ENCODE measurements at places on chromosomes 12 and 14. TPM values are rescaled to one million over a fixed set of nuclear protein-coding genes. Genes with fewer than 3 reads are reported as not detected.

DNA sequence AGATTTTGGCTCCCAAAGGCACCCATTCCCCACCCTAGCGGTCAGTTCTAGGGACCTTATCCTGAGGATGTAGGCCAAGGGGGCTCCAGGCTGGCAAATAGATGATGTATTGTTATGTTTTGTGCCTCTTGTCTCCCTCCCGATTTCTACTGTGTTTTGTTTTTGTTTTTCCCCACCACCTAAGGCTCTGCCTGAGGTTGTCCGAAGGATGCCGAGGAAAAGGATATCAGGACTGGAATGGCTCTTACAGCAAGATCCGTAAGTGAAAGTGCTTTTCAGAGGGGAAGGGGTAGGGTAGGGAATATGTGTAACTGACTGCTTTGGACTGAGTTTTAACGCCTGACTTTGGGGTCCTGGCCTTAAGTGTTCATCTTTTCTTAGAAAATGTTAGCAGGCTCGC lies 6.6 kb downstream of the FOXG1 start:
- DNase-seq, result no peak

DNA sequence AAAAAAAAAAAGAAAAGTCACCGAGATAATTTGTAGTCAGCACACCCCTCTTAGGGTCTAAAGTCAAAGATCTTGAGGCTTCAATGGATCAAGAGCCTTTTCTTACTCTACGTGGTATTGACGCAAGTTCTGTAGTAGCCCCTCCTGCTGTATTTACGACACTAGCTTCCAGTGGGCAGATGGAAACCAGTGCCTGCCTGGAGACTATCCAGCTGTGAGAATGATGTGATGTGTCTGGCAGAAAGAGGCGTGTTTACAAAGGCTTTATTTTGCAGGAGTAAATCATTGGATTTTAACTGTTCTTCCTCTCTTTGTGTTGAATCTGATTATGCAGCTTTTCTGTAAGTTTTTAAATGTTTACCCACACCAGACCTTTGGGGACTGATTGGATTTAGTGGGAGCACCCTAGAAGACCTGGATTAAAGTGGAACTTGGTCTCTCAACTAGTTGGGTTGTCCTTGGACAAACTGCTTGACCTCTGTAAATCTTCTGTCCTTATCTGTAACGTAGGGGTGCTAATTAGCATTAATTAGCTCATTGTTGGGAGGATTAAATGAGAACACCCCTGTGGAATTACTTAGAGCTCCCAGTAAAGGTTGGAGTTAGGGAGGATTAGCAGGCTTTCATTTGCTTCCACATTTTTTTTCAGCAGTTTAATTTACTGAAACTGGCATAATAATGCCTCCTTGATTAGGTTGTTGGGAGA lies 72.4 kb downstream of the RASSF3 start:
- DNase-seq, result no peak

DNA sequence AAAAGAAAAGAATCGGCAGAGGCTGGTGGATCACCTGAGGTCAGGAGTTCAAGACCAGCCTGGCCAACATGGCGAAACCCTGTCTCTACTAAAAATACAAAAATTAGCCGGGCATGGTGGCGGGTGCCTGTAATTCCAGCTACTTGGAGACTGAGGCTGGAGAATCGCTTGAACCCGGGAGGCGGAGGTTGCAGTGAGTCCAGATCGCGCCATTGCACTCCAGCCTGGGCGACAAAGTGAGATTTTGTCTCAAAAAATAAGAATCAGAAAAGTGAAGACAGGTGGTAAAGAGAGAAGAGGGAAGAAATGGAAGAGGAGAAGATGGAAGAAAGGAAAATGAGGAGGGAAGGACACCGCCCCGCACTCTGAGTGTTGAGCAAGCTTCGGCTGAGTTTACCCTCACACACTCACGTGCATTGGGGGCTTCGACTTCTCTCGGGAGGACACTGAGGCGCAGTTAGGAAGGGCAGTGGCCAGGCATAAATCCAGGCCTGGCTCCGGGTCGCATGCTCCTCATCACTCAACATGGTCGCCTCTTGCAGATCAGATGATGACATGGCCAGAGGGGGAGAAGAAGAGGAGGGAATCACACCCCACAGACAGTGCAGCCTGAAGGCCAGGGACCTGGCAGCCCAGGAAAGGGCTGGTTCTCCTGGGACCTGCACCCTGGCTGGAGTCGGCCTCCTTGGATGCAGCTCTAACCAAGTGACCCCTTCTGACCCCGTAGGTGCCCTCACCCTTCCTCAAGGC lies 61.1 kb downstream of the PRMT8 start:
- no peak for DNase-seq

- DNase-seq, result no peak
Measured at GRCh38 chr14:89294872-89295271, 122.2 kb downstream of the FOXN3 start.

DNA sequence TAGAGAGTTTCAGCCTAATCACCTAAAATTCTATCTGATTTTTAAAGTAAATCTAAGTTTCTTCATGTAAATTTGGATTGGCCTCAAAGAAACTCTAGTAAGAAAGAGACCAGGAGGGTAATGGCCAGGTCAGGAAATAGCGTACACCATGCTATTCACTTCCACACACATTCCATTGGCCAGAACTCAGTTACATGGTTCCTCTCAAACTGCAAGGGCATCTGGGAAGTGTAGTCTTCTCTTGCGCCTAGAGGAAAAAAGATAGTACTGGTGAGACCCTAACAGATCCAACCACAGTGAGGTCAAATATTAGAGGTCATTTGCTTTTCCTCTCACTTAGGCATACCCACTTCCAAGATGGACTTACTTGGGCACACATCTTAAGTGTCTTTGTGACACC lies 39.1 kb downstream of the MBIP start:
- DNase-seq, result no peak

GRCh38 chr12:124910561-124911478 lies 3.6 kb downstream of the UBC start:
- DNase-seq, result no peak

DNA sequence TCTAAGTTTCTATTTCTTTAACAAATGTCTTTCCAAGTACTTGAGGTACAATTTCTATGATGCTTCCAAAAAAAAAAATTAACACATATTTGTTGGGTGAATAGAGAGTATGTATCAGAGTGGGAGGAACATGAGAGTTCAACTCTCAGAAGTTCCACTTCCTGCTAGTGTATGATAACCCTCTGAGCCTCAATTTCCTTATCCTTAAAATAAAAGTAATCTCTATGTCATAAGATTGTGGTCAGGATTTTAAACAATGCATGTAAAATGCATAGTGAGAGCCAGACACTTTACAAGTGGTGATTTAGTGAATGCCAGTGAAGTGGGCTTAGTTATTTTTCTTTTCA lies 270.3 kb upstream of the AMIGO2 start:
- no peak for DNase-seq

GRCh38 chr12:113500782-113501311 lies 29.2 kb upstream of the LHX5 start:
- DNase-seq, result no peak

DNA sequence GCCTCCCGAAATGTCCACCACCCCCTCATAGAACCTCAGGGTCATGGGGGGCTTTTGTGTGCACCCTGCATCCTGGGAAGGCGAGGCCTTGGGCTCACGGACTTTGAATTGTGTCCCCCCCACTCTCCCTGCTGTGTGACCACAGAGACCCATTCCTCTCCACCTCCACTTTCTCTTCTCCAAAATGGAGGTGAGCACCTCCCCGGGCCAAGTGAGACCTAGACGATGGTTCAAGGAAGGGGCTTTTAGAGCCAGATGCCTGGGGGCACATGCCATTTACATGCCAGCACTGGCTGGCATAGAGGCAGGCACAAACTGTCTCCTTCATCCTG lies 33.5 kb downstream of the CYP46A1 start:
- no peak for DNase-seq

DNA sequence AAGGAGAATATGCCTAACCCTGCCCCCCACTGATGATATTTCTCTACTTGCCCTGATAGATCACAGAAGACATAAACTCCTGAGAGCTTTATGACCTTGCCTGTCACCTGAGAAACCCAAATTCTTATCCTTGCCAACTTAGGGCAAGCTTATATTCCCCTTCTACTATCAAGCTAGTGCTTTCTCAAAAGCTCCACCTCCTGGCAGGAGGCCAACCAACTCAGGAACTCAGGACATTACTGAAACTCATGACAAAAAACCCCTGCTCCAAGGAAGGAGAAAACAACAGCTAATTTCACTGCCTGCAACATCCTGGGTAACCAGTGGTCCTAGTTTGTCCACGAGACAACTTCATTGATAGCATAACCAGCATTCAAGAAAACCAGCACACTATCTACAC lies 60.9 kb upstream of the FSCB start:
- no peak for DNase-seq

- no peak for DNase-seq
Measured at GRCh38 chr12:14937689-14938088, 648 bp downstream of the ERP27 start.

DNA sequence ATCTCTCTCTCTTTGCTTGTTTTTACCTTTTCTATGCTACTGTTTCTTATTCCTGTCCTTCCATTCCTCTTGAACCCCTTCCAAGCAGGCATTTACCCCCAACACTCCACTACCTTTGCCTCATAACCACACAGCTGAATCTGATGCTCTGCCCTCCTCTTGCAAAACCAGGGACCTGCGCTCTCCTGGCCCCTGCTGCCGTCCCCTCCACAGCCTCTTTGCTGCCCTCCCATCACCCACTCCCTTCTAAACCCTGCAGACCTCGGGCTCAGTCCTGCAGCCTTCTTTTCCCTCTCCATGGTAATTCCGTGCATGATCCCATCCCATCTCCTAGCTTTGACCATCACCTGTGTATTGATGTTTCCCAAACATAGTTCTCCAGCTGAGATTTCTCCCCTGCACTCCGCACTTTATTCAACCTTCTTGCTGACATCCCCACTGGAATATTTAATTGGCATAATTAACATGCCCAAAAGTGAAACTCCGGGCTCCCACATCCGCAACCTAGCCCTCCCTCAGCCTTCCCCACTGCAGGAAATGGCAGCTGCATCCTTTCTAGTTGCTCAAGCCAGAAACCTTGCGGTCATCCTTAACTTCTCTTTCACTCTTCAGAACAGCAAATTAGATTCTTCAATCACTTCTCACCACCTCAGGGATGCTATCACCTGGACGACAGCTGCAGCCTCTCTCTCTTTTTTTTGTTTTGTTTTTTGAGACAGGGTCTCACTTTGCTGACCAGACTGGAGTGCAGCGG lies 16.0 kb downstream of the FIGNL2 start:
- DNase-seq, result no peak

- no peak for DNase-seq
Measured at GRCh38 chr12:115857160-115857920, 420.2 kb downstream of the MED13L start.

DNA sequence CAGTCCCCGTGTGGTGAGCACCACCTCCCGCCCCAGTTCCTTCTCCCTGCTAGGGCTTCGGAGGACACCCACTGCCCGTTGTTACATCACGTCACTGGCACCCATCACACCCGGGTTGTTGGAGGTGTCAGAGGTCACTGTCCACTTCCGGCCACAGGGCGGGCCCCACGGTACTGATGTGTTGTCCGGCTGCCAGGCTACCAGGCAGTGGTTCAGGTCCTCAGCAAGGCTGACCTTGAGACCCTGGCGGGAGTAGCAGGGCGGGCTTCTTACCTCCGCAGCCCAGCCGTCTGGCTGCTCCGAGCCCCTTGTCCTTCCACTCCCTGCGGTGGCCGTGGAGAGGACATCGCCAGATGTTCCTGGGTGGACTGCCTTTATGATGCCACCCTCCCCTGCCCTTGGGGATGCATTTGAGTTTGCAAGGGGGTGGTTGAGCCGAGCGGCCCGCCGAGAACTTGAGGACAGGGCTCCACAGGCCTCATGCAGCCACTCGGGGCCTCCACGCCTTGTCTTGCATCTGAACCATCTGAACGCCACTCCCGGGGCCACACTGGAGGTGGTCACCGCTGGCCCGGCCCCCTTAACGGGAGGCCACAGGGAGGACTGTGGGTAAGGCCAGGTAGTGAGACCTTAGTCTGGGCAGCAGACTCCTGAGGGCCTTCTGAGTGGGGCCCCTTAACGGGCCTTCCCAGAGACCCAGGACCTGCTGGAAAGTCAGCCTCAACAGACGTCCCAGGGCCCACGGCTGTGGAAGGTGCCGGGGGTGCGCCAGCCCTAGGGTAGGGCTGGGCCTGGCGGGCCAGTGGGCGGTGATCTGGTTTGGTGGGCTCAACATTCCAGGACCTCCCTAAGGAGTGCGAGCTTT lies 27.1 kb upstream of the PLD4 start:
- DNase-seq, result no peak

DNA sequence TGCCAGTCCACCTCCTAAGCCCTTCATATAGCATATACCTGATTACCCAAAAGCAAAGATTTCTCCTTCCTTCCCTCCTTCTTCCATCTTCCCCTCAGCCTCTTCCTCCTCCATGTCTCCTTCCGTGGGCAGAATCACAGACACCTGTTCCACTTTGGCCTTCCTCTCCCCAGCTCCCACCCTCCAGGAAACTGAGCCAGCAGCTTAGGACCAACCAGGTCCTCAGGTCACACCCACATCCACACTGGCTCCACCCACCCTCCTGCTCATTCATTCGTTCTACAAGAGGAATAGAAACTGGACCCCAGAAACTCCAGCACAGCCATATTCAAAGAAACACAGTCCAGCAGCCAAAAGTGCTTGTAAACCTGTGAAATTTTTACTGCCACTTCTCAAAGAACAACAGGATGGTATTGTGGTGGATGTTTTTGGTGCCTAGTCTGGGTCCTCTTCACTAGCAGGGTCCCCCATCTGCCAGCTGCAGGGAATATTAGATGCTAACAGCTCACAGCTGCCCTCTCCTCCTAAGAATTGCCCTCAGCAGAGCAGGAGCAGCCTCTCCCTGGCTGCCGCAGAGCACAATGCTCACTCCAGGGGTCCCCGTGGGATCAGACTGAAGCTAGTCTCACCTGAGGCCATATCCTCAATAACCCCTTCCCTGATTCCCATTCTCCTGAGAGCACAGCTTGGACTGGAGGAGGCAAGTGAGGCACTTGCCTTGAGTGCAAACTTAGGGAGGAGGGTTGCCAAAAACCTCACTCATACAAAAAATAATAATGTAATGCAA lies 18.4 kb downstream of the CMKLR1 start:
- no peak for DNase-seq

DNA sequence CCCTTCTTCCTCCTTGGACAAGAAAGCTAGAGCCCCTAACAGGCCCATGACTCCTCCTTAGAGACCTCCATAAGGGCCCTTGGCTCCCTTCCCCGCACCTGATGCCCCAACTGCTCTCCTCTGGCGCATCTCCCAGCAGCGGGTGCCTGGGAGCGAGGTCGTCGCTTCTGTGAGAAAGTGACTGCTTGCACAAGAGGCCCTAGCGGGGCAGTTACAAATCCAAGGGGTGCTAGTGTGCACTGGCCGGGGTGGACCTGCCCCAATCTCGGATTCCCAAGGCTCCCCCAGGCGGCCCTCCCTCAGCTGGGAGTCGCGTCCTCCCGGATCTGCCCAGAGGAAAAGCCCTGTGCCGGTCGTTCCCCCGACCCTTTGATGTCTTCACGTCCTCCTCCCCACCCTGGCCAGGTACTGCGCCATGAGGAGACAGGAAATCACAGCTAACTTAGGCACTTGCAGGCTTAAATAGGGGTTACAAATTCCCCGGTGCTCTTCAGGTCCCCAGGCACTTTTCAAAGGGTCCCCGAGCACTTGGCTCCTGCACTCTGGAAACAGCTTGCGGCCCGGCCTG lies 2.8 kb downstream of the NKX2-8 start:
- DNase-seq, result no peak

GRCh38 chr12:131533139-131533538 lies 177.8 kb upstream of the SFSWAP start:
- DNase-seq, result no peak

GRCh38 chr12:47312808-47313426 lies 233.2 kb upstream of the AMIGO2 start:
- DNase-seq, result no peak

The NPC2 gene
- 139 TPM for total RNA-seq

The LRRK2 gene
- 0.11 TPM for total RNA-seq

The HVCN1 gene
- not detected for total RNA-seq

The HCAR1 gene
- total RNA-seq, result not detected

The CLEC4D gene
- not detected for total RNA-seq

The OR6C4 gene
- not detected for total RNA-seq

The MYBPC1 gene
- not detected for total RNA-seq
